ENCODE measurements at places on chromosomes 7 and 10. TPM values are rescaled to one million over a fixed set of nuclear protein-coding genes. Genes with fewer than 3 reads are reported as not detected.

CTAGE4 gene
- 3.3 TPM for total RNA-seq

DNA sequence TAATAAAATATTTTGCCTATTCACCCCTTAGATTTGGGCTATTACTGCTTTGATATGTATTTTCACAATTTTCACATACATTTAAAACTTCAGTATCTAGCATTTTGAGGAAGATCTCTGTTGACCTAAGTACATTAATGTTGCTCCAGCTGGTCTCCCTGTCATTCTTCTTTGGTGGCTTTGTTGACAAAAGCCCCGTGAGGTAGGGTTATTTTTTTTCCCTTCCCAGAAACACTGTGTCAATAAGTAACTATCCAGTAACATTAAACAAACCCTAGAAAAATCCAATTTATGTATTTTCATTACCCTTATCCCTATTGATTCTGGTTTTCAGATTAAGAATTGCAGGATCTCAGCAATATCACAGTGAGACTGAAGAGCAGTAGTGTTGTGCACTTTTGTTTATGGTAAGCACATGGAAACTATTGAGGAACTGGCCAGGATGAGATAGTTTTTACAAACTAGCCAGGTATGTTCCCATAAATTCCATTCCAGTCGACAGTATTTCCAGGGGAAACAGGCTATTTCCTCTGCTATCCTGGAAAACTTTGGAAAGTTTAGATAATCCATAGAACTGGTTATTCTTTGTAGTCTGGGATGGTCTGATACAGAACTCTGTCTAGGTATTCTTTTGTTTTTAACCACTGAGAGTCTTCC lies 198.2 kb downstream of the PON1 start:
- DNase-seq, result peak; percentile 5

DNA sequence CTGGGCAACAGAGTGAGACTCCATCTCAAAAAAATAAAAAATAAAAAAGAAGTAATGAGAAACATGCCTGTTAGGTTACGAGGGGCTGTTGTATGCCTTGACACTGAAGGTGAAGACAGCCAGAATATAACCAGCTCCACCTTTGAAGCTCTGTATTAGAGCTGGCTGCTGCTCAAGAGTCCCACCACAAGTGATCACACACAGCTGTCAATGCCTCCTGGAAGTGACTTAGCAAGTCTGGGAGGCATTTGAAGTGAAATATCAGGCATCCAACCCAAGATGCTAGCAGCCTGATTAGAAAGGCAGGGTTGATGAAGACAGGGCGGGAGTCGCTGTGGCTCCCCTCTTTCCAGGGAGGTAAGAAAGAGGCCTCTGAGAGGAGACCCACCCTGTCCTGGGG lies 34.1 kb upstream of the INPP5F start:
- DNase-seq, result no peak

DNA sequence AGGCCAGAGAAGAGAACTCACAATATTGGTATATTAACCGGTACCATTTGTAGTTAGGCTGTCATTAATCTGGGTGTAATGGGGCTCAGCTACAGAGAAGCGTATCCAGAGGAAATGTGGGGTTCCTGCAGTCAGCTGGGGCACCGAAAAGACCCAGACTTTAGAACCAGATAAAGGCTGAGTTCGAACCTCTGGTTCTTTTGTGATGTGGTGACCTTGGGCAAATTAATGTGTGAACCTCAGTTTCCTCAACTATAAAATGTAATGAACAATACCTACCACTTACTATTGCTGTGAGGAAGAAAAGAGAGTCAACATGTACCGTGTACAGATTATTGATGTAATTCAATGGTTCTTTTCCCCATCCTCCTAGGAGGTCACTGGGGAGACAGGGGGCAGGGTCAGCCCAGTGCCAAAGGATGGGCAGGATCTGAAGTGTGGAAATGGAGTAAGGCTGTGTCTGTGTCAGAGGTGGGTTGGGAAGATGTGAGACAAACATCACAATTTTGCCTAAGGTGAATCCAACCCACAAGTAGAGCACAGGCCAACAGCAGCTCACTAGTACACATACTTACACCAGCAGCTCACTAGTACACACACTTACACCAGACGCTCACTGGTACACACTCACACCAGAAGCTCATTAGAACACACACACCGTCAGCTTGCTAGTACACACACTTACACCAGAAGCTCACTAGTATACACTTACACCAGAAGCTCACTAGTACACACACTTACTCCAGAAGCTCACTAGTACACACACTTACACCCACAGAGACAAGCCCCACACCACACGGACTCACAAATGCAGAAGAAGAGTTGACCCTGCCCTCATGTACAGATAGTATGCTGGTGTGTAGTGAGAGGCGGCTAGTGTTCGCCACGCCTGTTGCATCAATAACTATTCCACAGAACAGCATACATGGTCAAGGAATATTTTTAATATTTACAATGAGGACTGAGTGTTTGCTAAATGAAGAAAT lies 28.0 kb downstream of the PRSS2 start:
- DNase-seq, result no peak

DNA sequence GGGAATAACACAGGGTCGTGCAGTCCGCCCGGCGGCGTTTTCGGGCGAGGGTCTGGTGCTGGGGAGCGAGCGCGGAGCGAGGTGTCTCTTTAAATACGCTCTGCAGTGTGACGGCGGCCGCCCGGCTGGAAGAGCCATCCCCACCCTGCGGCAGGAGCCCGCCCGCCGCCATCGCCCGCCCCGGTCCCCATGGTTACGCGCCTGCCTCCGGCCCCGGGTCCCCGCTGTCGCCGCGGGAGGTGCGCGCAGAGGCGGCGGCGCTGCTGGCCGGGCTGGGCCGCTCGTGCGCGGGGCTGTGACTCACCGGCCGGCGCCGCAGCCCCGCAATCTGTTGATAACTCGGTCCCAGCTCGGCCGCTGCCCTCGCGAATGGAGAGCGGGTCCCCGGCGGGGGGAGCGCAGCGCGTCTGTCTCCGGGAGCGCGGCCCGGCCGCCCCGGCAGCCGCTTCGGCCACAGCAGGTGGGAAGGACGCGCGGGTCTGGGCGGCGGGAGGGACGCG lies at the start of gene ADGRA1:
Gene ADGRA1, plus strand, starts transcription at position 246 of the 500 bp plus-strand sequence. CDS start 986 bp downstream, outside the sequence.
- no peak for DNase-seq

CC2D2B gene
- 2.1 TPM for total RNA-seq

STK31 gene
- 0.33 TPM for total RNA-seq

DNA sequence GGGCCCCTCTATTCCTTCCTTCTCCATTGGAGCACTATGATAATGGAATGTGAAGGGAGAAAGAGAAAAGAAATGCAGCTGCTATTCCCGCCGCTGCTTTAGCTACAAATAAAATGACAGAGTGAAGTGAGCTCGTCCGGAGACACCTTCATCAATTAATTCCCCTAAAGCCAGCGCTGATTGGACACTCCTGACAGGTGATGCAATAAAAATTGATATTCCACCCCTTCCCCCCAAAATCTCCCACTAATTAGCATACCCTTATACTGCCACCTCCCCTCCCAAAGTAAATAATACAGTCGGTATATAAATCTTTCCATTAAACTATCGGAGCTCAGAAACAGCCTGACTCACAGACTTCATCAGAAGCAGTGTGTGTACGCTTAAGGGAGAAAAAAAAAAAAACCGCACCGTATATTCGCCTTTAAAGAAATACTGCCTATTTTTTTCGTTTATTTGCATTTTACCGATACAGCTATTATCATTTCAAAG lies 7.3 kb downstream of the SKIDA1 start:
- DNase-seq, result no peak

SPDYE9 gene
- 0.13 TPM for total RNA-seq

IKZF1 gene
- 3.1 TPM for total RNA-seq

KCNIP2 gene
- 7.7 TPM for total RNA-seq

TMEM213 gene
- total RNA-seq, result not detected

VAX1 gene
- total RNA-seq, result 26.3 TPM

GRCh38 chr7:129664029-129665012 lies 52.8 kb downstream of the NRF1 start:
- DNase-seq, result no peak

DNA sequence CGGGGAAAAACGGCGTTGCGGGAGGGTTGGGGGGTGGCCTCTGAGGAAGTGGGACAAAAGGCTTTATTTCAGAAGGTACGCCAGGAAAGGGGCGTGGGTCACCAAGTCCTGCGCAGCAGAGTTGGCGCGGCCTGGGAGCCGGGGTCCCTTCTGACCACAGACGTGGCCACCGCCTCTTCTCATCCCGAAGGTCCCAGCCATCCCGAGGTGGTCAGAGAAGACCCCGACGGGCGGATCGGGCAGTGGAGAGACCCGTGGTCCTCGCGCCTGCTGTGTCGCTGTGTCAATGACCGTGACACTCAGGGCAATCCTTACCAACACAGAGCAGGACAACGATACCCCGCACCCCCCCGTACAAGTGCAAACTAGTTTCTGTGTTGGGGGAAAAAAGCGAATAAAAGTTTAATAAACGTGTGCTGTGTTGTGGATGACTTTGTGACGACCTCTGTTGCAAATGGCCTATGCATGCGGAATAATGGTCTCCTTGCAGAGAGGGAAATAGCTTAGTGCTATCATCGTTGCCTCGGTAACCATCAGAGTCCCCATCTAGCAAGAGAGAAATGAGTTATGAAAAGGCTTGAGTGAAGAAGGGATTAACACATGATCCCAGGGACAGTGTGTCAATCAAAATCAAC lies 19.4 kb upstream of the GATA3 start:
- no peak for DNase-seq

GRCh38 chr7:82745820-82746219 lies 302.2 kb upstream of the CACNA2D1 start:
- DNase-seq, result no peak

DNA sequence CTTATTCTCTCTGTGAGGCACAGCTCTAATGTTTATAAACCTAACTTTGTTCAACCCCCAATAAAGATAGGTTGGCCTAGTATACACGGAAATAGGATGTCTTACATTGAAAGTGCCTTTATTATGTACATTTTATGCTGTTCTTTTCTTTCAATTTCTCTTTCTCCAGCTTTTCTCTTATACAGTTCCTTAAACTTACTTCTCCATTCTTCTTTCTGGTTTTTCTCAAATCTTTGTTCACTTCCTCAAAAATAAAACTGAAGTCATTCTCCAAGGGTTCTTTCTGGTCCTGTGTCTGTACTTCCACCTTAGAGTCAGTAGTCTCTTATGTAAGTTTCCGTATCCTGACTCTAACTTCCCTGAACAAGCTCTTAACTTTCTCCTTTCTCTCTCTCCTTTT lies 29.2 kb upstream of the NAMPT start:
- no peak for DNase-seq

DNA sequence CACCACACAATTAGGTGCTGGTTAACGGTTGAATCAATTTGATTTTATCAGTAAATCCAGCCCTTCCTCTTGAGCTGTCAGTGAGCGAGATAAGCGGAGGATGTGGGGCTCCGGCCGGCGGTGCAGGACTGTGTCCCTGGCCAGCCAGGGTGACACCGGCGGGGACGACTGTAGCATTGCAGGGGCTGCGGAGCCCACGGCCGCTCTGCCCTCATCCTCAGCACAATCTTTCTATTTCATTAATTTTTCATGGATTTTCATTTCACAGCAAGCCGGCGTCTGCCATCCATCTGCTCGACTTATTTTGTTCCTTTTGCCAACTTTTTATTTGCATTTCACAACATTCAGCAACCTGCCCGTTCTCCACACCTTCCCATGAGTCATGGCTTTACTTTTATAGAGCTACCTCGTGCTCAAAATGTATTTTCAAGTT lies 4.7 kb downstream of the ADARB2 start:
- no peak for DNase-seq

GRCh38 chr10:75508239-75508813 lies 76.9 kb downstream of the LRMDA start:
- DNase-seq, result no peak

- DNase-seq, result no peak
Measured at GRCh38 chr7:2623698-2624014, 8.1 kb upstream of the TTYH3 start.

DNAJC12 gene
- total RNA-seq, result 2.6 TPM

GRCh38 chr7:40231796-40232195 lies 97.0 kb downstream of the SUGCT start:
- DNase-seq, result no peak

WNT8B gene
- not detected for total RNA-seq

HMX2 gene
- total RNA-seq, result not detected

KBTBD2 gene
- 53.6 TPM for total RNA-seq

HPS1 gene
- total RNA-seq, result 30.6 TPM

DNA sequence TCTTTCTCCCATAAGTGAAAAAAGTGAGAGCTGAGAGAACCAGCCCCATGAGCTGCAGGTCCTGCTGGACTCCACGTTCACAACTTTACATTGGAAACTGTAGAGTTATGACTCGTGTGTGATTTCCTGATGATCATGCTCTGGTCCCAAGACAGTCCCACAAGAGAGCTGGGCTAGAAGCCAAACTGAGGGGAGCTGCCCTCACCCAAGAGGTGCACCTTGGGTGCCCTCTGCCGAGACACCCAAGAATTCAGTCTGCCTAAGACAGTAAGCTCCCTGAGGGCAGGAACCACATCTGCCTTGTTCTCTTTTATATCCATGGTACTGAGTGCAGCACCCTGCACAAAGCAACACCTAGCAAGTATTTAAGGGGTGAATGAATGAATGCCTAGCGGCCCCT lies 112.8 kb upstream of the SFMBT2 start:
- no peak for DNase-seq

DNA sequence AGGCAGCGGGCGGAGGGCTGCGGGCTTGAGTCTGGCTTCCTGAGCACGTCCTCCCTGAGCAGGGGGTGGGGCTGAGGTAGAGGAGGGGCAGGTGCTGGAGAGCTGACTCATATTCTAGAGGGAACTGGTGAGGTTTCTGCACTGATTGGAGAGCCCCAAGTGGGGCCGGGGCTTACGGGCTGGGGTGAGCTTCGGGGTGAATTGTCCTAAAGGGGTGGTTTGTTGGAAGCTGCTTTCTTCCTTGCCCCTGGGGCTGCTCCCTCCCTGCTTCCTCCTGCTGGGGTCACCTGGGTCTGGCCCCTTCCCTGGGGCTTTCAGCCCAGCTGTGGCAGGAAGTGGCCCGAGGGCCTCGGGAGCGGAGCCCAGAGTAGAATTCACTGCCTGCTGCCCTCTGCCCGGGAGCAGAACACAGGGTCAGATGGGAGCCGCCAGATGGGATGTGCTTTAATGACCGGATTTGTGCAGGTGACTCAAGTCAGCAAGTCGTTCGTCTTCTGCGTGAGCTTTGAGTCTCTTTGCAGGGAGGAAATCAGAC lies 48.6 kb downstream of the FAM20C start:
- DNase-seq, result no peak

ETV1 gene
- 18.2 TPM for total RNA-seq

- no peak for DNase-seq
Measured at GRCh38 chr7:6258440-6259182, 13.8 kb downstream of the CYTH3 start.

CYP2C8 gene
- 0.87 TPM for total RNA-seq

GRCh38 chr7:107047902-107048782 lies 3.6 kb downstream of the PRKAR2B start:
- no peak for DNase-seq

SPAM1 gene
- not detected for total RNA-seq

CYP2C19 gene
- not detected for total RNA-seq

Measured in endothelial cell (in vitro differentiated cells).